ENCODE measurements at places on chromosomes 3 and 15.

- DNase-seq: peak; percentile 76
These were observed 7.1 kb downstream of the ELL3 start for GRCh38 chr15:43769584-43770228.

- DNase-seq: no peak
These were observed 151.0 kb downstream of the ALDH1A2 start for GRCh38 chr15:57914350-57915055.

GRCh38 chr15:75198560-75199356 lies 2.9 kb upstream of the C15orf39 start:
- peak; percentile 37 for DNase-seq

GRCh38 chr3:12838179-12838965 lies 3.0 kb downstream of the RPL32 start:
- no peak for DNase-seq

GRCh38 chr3:129327510-129327909 lies 48.8 kb downstream of the HMCES start:
- no peak for DNase-seq

GRCh38 chr3:53357458-53357857 lies 10.1 kb upstream of the DCP1A start:
- DNase-seq: no peak

GRCh38 chr15:40307421-40308211 lies at the start of gene PLCB2:
TSS of gene PLCB2 (minus strand) at chr15:40307935. CDS start at chr15:40307672, 263 bp downstream.
- peak; percentile 76 for DNase-seq

DNA sequence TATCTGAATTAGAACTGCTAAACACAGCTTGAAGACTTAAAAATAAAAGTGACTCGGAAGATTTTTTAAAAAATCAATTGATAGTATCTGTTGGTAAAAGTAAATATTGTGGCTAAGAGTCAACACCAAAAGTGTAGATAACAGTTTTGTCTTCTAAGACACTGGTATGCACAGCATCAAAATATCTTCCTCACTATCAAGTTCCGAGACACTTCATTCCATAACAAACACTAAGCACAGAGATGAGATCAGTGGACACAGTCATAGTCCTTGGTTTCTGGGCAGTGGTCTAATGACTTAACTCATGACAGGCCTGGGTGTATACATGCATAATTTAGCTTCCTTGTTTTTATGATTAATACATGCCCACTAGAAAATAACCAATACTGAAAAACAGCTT lies 63.2 kb downstream of the PXYLP1 start:
- no peak for DNase-seq

GRCh38 chr3:196603683-196604082 lies 35.2 kb downstream of the FBXO45 start:
- DNase-seq: no peak

GRCh38 chr3:58414538-58415197 lies 19.0 kb downstream of the PDHB start:
- peak; percentile 58 for DNase-seq

DNA sequence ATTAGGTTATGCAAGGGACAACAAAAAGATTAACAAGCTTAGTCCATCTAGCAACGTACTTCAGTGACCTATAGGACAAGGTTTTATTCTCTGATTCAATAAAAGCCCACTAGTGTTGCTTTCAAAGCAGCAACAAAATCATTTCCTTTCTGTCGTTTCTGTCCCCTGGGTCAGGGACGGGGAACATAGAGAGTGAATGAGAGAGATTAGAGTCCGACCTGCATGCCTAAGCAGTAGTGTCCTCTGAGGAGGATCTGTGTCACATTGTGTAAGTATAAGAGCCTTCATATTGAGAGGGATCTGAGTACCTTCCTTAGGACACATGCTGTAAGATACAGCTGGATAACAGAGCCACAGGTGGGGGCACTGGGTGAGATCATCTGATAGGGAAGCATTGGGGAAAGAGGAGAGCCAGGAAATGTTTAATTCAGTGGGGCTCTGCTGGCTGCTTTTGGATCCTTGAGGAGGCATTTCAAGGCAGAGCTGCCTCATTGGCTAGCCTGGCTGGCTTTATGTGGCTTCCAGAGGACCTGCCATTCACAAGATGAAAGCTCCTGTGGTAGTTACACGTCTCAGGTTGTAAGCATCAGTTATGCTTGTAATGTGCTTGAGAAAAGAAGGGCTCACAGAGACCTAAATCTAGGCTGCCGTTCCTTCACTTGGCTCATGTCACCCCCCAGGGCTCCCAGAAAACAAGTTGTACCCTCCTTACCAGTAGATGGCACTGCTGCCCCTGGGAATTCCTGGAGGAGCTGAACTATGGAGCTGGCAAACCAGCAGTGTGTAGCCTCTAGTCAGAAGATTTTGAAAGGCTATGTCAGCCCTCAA lies 2.7 kb downstream of the TMEM108 start:
- peak; percentile 54 for DNase-seq
